ENCODE measurements at places on chromosomes 3 and 15.

- DNase-seq = no peak
Observed at GRCh38 chr15:39698444-39699390, 83.9 kb downstream of the FSIP1 start.

DNA sequence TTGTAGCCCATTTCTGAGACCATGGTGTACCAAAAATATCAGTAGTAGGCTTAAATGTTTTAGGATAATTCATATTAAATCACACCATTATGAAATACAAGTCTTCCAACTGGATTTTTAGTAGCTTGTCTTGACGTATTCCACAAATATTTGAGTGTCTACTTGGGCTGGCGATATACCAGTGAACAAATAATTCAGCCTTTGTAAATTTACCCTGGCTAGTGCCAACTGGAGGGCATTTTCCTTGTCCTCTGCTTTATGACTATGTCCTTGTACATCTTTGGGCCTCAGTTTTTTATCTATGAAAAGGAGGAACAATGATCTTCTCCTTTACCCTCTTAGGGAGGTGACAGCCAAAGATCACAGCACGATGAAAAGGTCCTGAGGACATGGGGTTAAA lies 114.8 kb downstream of the FRMD4B start:
- no peak for DNase-seq

DNA sequence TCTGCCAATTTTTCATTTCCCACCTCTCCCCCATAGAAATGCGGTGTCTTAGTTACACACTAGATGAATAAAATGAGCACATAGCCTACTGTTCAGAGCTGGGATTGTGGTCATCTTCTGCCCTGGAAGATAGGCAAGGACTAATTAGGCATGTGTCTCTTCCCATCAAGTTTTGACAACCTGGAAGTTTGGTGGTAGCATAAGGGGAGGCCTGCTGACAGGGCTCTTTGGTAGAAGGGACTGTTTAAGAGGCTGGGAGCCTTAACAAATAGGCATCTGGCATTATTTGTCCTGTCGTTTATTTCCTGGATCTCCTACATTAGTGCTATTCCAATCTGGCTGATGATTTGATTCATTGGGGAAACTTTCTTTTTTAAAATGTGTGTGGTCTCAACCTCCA lies 512.3 kb downstream of the ZNF385D start:
- DNase-seq = no peak

DNA sequence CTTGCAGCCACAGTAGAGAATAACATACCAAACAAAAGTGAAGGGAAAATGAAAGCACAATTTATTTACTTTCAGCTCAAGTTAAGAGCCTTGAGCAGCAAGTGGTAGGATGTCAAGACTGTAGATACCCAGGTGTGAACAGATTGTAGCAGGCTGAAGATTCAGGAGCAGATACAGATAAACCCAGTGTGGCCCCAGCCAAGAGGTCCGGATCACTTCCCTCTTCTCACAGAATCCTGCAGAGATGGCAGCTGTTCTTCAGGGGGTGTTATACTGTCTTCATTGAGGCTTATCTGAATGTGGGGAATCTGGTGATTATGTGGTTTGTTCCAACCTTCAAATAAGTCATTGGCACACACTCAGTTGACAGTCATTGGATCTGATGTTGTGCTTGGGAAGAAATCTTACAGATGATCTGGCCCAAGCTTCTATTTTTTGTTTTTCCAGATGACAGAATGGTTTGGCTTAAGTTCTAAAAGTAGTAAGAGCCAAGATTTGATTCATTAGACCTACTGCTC lies 2.2 kb downstream of the STARD9 start:
- DNase-seq = no peak

DNA sequence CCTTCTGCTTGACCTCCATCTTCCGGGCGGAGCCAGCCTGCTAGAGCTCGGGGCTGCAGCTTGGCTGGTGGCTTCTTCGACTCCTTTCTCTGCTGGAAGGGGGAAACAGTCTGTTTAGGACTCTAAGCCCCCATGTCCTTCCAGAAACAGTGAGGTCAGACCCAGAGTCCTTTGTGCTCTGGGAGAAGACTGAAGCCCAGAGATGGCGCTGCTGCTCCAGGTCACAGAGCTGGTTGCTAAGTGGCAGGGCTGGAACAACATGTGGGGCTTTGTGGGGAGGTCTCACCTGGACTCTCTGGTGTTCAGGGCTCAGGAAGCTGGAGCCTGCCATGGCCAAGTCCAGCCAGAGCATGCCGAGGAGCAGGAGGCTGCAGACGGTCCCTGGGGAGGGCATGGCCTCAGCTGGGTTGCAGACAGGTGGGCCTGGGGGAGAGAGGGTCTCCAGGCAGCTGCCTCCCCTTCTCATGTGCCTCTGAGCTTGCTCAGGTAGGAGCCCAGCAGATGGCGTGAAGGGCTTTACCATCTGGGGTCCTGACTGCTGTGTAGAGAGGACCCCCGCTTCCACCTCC lies 2.9 kb downstream of the GHRL start:
- DNase-seq = no peak

- no peak for DNase-seq
Observed at GRCh38 chr3:117700573-117701360, 991.2 kb downstream of the TUSC7 start.

- DNase-seq = no peak
Observed at GRCh38 chr3:55147856-55148720, 220.2 kb upstream of the LRTM1 start.

- no peak for DNase-seq
Observed at GRCh38 chr3:4830586-4830914, 148.7 kb upstream of the BHLHE40 start.

Measured in NCI-H1092 (cell line).